ENCODE measurements at places on chromosomes 5 and 9.

- peaks cover 4% of the 10 kb centered on the region for H3K27me3 ChIP-seq
- no peak overlapping the region for H3K4me3 ChIP-seq
- DNase-seq, result no peak
- no peaks in the 10 kb centered on the region for H3K4me1 ChIP-seq
- H3K27ac ChIP-seq, result no peak overlapping the region
Observed at GRCh38 chr5:66655395-66656324, 59.5 kb downstream of the MAST4 start.

GRCh38 chr5:57327561-57328367 is 153.9 kb downstream of the GPBP1 start:
- no peaks in the 10 kb centered on the region for H3K4me1 ChIP-seq
- no peak for DNase-seq
- no peak overlapping the region for H3K4me3 ChIP-seq

GRCh38 chr5:72840041-72840440 is 23.6 kb downstream of the TNPO1 start:
- H3K27ac ChIP-seq, result no peak overlapping the region
- DNase-seq, result no peak
- no peaks in the 10 kb centered on the region for H3K4me1 ChIP-seq
- H3K27me3 ChIP-seq, result peaks cover 8% of the 10 kb centered on the region
- H3K36me3 ChIP-seq, result no peaks in the 10 kb centered on the region
- no peak overlapping the region for H3K4me3 ChIP-seq

DNA sequence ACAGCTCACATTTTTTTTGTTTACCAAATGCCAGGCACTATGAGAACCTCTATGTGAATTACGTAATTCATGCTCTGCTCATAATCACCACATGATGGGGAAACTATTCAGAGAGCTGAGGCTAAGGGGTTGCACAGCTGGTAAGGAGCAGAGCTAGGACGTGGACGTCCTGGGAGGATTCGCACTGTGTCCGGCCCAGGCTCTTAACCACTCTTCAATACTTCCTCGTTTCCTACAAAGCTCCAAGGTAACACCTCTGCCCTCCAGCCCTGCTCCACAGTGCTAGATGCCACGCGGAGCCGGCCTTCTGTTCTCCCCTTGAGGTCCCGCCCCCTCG is 8.7 kb downstream of the PHF19 start:
- H3K27ac ChIP-seq, result peak overlapping the region; percentile 90
- peaks cover 33% of the 10 kb centered on the region for H3K4me1 ChIP-seq
- H3K4me3 ChIP-seq, result peak overlapping the region; percentile 66
- DNase-seq, result no peak
- peaks cover 60% of the 10 kb centered on the region for H3K36me3 ChIP-seq
- H3K27me3 ChIP-seq, result no peaks in the 10 kb centered on the region

GRCh38 chr5:58044166-58044565 is 415.7 kb downstream of the PLK2 start:
- no peak overlapping the region for H3K27ac ChIP-seq
- no peak for DNase-seq
- H3K4me1 ChIP-seq, result no peaks in the 10 kb centered on the region
- no peaks in the 10 kb centered on the region for H3K27me3 ChIP-seq
- no peak overlapping the region for H3K4me3 ChIP-seq

- H3K27ac ChIP-seq, result no peak overlapping the region
- H3K27me3 ChIP-seq, result no peaks in the 10 kb centered on the region
- H3K4me3 ChIP-seq, result no peak overlapping the region
- no peaks in the 10 kb centered on the region for H3K4me1 ChIP-seq
- DNase-seq, result no peak
Observed at GRCh38 chr9:3224931-3225330, 300.9 kb downstream of the RFX3 start.

DNA sequence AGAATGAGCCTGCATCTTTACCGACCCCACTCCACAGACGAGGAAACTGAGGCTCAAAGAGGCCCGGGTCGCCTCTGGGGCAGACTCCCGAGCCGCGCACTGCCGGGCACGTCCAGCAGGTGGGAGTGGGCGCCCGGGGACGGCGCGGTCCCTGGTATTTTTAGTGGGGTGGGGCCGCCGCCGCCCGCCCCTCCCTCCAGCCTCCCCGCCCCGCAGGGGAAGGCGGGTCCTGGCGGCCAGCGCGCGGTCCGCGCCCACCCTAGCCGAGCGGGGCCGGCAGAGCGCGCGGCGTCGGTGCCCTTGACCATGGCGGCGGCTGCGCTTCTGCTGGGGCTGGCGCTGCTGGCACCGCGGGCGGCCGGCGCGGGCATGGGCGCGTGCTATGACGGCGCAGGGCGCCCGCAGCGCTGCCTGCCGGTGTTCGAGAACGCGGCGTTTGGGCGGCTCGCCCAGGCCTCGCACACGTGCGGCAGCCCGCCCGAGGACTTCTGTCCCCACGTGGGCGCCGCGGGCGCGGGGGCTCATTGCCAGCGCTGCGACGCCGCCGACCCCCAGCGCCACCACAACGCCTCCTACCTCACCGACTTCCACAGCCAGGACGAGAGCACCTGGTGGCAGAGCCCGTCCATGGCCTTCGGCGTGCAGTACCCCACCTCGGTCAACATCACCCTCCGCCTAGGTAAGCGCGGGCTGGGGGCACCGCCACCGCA is at the start of gene LAMC3:
TSS of gene LAMC3 (plus strand) at position 266 of the 710 bp plus-strand sequence. CDS start at position 307, 41 bp downstream.
- no peak for DNase-seq
- no peak within 1 kb of the TSS for H3K4me3 ChIP-seq
- H3K36me3 ChIP-seq, result no peaks in the 10 kb centered on the region
- no peaks in the 10 kb centered on the region for H3K4me1 ChIP-seq
- no peak within 1 kb of the TSS for H3K27ac ChIP-seq
- peaks cover 3% of the 10 kb centered on the region for H3K27me3 ChIP-seq

DNA sequence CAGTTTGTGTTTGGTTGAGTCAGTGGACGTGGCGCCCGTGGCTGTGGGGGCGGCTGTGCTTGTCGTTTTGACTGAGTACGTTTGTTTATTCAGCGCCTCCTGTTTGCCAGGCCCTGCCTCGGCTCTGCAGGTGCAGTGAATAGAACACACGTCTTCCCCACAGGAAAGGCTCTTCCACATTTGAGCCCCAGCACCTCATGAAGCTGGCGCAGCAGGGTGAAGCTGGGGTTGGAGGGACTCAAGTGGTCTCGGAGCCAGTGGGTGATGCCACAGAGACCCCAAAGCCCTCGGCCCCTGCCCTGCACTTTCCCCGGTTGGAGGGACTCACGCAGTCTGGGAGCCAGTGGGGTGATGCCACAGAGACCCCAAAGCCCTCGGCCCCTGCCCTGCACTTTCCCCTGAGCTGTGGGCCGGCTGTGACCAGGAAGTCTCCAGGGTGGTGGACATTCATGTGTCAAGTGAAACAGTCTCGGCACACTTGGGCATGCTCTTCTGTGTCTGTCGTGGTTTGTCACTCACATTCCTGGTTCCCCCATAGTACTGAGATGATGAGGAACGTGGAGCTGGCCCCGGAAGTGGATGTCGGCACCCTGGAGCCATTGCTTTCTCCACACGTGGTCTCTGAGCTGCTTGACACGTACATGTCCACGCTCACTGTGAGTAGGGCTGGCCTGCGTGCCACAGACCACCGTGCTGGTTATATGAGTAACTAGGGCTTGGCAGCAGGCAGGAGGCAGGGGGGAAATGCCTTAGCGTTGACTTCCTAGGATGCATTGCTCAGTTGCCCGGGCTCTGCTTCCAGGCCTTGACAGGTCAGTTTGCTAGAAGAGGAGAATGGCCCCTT is 13.6 kb downstream of the EXOC3 start:
- no peak for DNase-seq
- no peak overlapping the region for H3K4me3 ChIP-seq
- H3K27ac ChIP-seq, result no peak overlapping the region

- H3K27me3 ChIP-seq, result no peaks in the 10 kb centered on the region
- no peaks in the 10 kb centered on the region for H3K4me1 ChIP-seq
- H3K27ac ChIP-seq, result no peak overlapping the region
Observed at GRCh38 chr5:79329453-79329852, 93.5 kb downstream of the JMY start.

DNA sequence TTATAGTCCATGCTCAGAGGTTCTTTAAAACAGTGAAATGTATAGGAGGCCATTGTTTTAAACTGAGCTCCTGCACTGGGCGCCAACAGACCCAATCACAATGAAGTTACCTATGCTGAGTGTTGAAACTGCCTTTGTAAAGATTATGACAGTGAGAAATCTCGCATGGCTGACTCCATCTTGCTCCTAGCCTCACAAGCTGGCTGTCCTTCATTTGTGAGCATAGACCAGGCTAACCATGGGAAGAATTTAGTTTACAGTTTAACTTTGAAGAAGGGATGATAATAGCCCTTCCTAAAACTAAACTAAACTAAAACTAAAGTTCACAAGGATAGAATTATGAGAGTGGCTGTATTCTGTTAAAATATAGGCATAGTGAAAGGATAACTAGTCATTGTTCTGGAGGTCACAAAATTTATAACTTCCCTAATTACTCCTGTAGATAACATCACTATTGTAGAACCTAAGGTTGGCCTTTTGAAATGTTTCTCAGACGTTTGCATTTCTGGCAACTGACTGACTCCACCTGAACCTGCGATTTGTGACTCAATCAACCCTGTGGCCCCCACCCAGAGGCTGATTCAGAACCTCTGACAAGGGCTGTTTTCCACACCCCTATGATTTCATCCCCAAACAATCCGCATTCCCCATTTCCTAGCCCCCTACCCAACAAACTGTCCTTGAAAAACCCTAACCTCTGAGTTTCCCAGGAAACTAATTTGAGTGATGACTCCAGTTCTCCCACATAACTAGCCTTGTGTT is 59.1 kb downstream of the HMHB1 start:
- H3K4me3 ChIP-seq, result no peak overlapping the region
- H3K27me3 ChIP-seq, result peaks cover 11% of the 10 kb centered on the region
- H3K4me1 ChIP-seq, result no peaks in the 10 kb centered on the region
- no peak overlapping the region for H3K27ac ChIP-seq
- no peaks in the 10 kb centered on the region for H3K36me3 ChIP-seq

DNA sequence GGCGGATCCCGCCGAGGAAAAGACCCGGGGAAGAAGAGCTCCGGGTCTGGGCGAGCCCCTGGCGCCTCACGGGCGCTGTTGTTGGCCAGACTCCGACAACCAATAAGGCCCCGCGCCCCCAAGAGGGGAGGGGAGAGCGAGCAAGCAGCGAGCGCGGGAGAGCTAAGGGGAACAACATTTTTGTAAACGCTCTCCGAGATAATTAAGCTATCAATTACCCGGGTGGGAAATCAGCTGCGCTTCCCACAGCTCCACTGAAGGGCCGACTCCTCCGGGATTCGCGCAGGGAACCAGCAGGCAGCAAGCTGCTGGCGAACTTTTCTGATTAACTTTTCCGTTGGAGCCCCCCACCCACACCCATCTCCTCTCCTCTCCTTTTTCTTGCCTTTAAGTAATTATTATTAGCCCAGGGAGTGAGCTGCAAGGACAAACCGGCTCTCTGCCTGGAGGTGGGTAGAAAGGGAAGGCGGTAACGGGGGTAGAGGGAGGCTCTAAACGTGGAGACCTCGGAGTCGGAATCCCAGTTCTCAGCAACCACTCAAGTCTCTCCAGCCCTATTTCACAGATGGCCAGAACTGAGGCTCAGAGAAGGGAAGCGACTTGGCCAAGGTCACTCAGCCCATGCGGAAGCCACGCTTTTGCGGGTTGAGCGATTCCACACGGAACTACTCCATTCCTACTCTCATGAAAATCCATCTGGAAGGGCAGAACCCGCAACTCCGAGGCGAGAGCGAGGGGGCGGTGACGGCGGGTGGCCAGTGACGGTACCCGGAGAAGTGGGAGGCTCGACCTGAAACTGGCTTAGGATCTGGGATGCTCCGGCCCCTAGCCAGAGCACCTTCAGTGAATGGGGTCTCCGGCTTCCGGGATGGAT is 1.3 kb downstream of the ASTN2 start:
- no peak for DNase-seq
- H3K4me1 ChIP-seq, result no peaks in the 10 kb centered on the region
- H3K4me3 ChIP-seq, result no peak overlapping the region

DNA sequence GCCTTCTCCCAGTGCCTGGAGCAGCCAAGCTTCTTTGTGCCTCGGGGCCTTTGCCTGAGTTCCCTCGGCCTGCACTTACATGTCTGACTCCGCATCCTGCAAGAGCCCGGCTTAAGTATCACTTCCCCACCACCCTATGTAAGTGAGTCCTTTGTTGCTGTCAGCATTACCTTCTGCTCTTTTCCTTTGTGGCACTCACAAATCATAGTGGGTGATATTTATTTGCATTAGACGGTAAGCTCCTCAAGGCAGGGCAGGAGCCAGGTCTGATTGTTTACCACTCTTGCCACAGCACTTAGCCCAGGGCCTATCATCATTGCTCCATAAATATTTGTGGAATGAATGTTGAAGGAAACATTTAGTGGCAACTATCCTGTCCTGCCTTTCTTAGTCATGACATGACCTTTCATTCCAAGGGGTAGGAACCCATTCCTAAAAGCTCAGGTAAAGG is 4.8 kb downstream of the GM2A start:
- no peak overlapping the region for H3K4me3 ChIP-seq
- H3K4me1 ChIP-seq, result peaks cover 18% of the 10 kb centered on the region
- DNase-seq, result no peak
- H3K27ac ChIP-seq, result no peak overlapping the region

DNA sequence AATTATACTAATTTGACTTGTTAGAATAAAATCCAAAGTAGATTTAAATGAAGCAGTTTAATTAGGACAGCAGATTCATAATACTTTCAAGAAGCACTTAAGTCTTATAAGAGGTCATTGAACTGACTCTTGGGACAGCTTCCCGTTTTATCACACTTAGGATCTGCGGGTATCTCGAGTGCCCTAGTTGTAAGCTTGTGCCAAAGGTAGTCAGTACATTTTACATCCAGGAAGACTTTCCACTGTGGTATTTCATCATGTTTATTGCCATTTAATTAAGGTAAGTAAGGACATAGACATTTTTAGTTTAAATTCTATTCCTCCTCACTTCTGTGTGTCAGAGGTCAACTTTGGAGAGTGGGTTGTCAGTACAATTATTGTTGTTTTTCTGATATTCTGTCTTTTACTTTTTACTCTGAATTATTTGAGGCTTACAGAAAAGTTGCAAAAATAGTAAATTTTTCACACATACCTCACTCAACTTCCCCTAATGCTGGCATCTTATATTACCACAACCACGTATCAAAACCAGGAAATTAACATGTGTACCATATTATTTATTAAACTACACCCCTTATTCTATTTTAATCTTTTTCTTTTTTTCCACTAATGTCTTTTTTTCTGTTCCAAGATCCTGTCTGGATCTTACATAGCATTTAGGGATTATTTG is 7.5 kb upstream of the ZNF367 start:
- no peak for DNase-seq
- H3K4me1 ChIP-seq, result no peaks in the 10 kb centered on the region
- H3K27ac ChIP-seq, result no peak overlapping the region
- no peaks in the 10 kb centered on the region for H3K27me3 ChIP-seq

DNA sequence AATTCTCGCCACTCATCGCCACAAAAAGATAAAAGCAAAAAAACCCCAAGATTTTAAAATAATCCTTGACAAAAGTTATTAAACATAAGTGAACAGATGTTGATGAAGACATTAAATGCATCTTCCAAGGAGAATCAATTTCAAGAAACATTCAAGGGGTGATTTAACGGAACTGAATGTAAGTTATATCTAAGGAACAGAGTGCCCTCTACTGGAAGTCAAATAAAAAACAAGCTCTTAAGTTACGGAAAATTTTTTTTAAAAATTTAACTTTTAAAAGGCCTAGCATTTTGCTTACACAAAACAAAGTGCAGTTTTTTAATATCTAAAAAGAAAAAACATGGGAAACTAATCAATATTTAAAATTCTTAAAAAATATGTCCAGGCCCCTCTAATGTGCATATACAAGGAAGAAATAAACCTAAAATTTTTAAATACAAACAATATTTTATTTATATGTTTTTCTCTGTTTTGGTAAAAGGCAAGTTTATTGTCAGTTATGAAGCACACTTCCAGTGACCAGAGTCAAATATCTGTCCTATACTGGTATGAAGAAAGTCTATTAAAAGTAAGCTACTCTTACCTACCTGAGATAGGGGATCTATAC is 28.0 kb downstream of the TEX10 start:
- DNase-seq, result peak; percentile 57
- H3K4me1 ChIP-seq, result no peaks in the 10 kb centered on the region
- H3K4me3 ChIP-seq, result no peak overlapping the region
- H3K36me3 ChIP-seq, result peaks cover 40% of the 10 kb centered on the region
- H3K27me3 ChIP-seq, result no peaks in the 10 kb centered on the region
